ENCODE measurements at places on chromosomes 16 and 17. TPM values are rescaled to one million over a fixed set of nuclear protein-coding genes. Genes with fewer than 3 reads are reported as not detected.

Gene KARS1
- 162 TPM for total RNA-seq

Gene TANC2
- 33.0 TPM for total RNA-seq

Gene IL21R
- total RNA-seq: 113 TPM

Gene APOBR
- total RNA-seq: 6.3 TPM

Gene CBFB
- total RNA-seq: 58.6 TPM

All from CD8-positive, alpha-beta T cell (primary cell).